Stimulated activated effector memory CD8-positive, alpha-beta T cell treated with anti-CD3 and anti-CD28 coated beads, Interleukin-12 subunit alpha, Interleukin-12 subunit beta, amount 100 ng/mL, for 72 hours (primary cell): ENCODE measurements at places on chromosomes 3 and 15.
A peak's percentile ranks its signal among the peaks of the same experiment; 100 is the strongest.

DNA sequence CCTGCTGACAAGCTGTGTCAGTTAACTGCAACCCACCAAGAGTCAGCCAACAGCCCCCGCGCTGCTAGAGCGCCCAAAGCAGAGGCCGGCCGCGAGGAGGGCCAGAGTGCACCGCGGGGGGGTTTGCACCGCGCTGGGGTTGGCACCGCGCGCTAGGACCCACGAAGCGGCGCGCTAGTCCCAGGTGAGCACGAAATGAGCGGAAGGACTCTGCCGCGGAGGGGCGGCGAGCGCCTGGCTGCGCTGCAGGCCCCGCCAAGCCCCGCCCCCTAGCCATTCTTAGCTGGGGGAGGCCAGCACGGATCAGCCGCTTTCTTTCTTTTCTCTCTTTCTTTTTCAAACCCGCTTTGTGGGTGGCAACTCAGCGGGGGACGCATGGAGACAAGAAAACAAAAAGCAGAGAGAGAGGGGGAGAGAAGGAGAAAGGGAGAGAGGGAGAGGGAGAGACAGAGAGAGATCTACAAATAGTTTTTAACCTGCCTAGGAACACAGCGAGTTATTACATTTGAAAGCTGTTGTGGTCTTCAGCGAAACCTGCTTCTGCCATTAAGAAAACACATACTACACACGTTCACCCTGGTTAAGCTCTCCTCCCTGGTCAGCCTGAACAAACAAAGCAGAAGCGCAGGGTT, 6.9 kb upstream of the FOXB1 start:
- DNase-seq, result peak; percentile 75

GRCh38 chr3:56787784-56788256, 13.9 kb downstream of the ARHGEF3 start:
- no peak for DNase-seq

- no peak for DNase-seq
These were observed 4.0 kb upstream of the IL17RE start for GRCh38 chr3:9898467-9899241.

DNA sequence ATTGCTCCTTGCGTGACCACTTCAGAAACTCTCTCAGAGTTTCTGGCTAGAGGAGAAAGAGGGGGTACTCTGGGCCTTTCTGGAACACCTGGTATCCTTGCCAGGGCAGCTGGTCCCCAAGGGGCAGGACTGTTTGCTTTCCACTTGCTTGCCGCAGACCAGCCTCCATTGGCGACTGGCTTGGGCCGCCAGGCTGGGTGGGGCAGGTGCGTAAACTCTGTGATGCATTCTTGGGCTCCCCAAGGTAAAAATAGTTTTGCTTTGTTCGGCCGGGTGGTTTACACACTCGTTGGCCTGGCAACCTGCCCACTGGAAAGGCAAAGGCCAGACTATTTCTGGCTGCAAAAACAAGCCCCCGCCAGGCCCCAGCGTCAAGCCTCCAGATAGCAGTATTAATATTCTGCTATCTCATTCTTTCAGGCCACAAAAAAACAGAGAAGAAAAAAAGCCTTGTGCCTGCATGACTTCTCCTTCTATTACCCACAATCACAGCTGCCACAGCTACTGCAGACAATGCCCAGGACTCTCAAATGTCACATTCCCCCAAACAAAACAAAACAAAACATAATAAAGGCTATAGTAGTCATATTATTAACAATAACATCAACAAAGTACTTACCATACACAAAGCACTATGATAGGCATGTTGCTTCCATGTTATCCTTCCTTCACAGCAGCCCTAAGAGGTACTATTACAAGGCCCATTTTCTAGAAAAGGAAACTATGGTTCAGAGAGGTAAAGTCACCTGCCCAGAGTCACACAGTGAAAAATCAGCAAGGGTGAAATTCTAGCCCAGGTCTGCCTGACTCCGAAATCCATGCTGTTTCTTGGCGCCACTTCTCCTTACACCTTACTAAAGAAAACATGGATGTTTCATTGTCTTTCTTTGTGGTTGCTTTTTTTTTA, 14.0 kb upstream of the SSUH2 start:
- no peak for DNase-seq
